A549 treated with CORT108297 at 1 μM for 4 hours (cell line): ENCODE measurements at places on chromosomes 4 and X. TPM values are rescaled to one million over a fixed set of nuclear protein-coding genes. Genes with fewer than 3 reads are reported as not detected.

The RPA4 gene
- 0.15 to 0.41 TPM (median 0.29 TPM) in 5 replicates for total RNA-seq

The RXFP1 gene
- not detected in 5 replicates for total RNA-seq

The ADRA2C gene
- 5.9 to 11.6 TPM (median 11.3 TPM) in 5 replicates for total RNA-seq

The DUSP9 gene
- 1.2 to 1.8 TPM (median 1.4 TPM) in 5 replicates for total RNA-seq

The IL2RG gene
- total RNA-seq: 0.07 to 0.32 TPM in 2 of 5 replicates, not detected in the others

The CXCR3 gene
- 0.05 to 0.16 TPM in 2 of 5 replicates, not detected in the others for total RNA-seq
